GM13976 (cell line): ENCODE measurements at places on chromosomes 16 and 17.

GRCh38 chr17:73293480-73293911 lies 18.3 kb downstream of the CDC42EP4 start:
- DNase-seq, result no peak

DNA sequence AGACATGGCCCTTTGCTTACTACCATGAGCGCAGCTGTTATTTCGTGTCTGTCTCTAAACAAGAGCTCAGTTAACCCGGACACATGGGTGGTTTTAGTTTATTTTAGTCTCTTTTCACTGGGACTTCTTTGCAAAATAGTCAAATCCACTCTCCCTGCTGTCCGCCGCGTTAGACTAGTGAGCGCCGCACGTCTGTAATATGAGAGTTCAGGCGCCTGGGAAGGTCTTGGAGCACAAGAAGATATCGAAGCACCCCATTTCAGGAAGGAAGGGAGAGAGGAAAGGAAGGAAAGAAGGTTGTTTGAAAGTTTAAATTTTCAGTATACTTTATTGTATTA lies 111.0 kb upstream of the CHMP6 start:
- DNase-seq, result no peak

- no peak for DNase-seq
These were observed 104.1 kb downstream of the CDH13 start for GRCh38 chr16:82730901-82731300.

GRCh38 chr17:29051731-29052130 lies 8.8 kb downstream of the PIPOX start:
- no peak for DNase-seq

GRCh38 chr17:56785405-56785804 lies 48.3 kb downstream of the C17orf67 start:
- DNase-seq, result no peak

GRCh38 chr17:65544672-65545071 lies 16.8 kb downstream of the AXIN2 start:
- no peak for DNase-seq

DNA sequence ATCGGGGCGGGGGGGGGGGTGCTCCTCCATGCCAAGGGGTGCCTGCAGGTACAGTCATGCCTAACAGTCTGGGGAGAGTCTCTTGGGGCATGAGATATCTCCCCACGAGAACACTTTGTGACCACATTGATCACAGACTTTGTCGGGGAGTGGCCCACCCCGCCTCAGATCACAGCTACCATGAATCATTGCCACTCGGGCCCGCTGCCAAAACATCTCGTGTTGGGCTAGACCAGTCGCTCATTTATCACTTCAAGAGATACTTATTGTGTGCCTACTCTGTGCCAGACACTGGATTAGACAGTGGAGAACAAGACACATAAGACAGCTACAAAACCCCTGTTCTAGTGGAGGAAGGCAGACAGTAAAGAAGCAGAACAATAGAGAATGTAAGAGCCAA lies 72.6 kb downstream of the CLEC16A start:
- DNase-seq, result no peak

DNA sequence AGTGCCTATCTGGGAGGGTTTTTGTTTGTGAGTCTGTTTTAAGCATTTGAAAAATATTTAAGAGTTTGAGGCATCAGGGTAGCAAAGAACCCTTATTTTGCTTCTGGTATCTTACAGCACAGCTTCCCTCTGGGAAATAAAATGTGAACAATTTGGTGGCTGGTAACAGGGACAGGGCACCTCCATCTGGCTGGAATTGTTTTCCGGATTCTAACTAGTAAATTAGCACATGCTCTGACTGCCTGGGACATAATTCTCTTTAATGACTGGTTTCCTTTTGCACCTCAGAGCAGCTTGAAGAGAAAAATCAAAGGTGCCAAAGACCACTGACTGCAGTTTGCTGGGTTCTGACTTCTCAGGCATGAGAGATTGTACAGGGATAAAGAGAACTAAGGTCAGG lies 469.1 kb downstream of the GRIN2A start:
- no peak for DNase-seq

DNA sequence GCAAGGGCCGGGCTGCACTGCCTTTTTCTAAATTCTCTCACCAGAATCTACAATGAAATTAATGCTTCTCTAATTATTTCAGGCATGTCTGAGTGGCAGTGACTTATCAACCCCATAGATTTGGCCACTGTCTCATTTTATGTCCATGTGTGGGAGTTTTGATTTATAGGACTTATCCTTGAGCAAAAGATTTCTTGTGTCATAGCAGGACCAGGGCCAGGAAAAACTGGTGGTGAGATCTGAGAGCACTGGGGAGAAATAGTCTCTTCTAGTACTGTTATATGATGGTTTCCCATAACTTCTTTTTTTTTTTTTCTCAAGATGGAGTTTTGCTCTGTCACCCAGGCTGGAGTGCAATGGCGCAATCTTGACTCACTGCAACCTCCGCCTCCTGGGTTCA lies 1.5 kb upstream of the KRT23 start:
- DNase-seq, result no peak

GRCh38 chr16:2471653-2472487 lies 773 bp downstream of the NTN3 start:
- no peak for DNase-seq

DNA sequence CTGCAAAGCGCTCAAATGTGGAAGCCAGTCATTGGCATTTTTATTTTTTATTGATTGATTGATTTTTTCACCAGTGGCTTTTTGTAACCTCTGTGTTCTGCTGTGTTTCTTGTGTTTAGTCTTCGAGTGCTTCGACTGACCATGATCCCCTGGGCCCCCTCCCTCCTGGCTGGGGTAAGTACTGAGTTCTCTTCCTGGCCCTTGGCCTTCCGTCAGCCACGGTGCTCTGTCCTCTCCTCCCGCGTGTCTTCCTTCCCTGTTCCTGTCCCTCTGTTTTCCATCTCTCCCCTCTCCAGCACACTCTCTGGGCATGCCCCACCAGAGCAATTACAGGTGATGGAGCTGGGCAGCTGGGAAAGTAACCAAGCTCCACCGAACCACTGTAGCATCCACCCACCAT lies 25.8 kb upstream of the CLEC18A start:
- DNase-seq, result no peak

DNA sequence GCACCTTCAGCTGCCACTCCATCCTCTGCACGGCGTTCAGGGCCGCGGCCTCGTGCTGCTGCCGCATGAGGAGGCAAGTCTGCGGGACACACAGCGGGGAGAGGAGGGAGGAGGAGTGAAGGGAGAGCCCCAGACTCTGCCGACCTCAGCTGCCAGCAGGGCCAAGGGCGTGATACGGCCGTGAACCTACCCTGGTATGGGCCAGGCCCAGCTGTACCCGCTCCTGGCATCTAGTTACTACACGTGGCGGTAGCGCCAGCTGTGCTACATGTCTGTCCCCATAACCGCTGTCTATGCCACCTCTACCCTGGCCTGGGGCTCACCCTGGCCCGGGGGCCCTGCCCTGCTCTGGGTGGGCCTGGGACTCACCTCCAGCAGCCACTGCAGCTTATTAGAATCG lies 51.1 kb downstream of the ZNF778 start:
- DNase-seq, result no peak

DNA sequence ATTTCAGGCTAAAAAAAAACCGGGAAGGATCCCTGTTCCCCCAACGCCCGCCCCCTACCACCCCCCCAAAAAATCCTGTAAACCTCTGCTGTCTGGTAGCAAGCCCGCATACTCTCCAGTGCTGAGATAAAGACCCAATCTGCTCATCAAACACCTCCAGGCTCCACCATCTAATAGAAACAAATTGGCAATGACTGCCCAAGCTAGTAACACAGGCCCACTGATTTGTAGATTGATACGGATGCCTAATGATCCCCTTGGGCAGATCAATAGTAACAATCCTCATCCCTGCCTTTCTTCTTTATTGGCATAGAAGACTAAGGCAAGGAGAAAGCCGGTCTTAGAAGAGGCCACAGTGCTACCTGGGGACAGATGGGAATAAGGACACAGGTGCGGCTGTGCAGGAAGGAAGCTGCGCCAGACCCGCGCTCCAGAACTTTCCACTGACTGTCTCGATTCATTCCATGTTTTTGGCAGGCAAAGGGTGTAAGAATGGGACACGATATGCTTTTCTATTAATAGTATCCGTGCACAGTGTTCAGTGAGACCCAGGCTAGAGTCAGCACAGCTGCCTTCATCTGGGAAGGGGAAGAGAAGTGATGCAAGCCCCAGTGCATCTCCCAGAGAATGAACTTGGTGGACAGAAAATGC lies 407.6 kb upstream of the PSMD7 start:
- no peak for DNase-seq

- DNase-seq, result no peak
These were observed 341.4 kb upstream of the PSMD7 start for GRCh38 chr16:73955255-73955654.

DNA sequence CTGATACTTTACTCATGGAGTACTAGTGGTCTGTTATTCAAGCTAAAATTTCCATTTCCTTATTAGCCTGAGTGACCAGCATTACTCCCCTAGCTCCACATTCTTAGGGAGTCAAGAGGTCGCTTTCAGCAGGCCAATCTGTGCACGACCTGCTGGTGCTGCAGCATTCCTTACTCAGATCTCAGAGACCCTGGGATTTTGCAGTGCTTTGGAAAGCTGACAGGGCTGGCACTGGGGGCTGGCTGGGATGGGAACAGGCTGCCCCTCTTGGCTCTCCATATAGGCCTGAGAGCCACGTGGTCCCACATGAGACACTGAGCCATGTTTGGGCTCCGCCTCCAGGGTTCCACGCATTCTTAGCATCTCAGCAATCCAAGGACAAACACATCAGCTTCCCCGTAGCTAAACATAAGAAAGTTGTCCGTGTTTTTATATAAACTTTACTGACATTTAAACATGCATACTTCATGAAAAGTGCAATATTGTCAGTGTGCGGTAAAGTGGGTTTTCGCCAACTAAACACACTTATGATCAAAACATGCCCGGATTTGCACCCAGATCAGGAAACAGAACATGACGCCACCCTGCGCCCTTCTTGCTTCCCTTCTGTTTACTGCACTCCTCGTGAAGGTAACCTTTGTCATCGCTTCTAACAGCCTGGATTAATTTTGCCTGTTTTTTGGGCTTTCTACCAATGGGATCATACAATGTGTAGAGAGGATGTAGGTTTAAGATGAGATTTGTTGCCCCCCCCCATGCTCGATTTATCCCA lies 254.5 kb upstream of the CACNG5 start:
- no peak for DNase-seq

DNA sequence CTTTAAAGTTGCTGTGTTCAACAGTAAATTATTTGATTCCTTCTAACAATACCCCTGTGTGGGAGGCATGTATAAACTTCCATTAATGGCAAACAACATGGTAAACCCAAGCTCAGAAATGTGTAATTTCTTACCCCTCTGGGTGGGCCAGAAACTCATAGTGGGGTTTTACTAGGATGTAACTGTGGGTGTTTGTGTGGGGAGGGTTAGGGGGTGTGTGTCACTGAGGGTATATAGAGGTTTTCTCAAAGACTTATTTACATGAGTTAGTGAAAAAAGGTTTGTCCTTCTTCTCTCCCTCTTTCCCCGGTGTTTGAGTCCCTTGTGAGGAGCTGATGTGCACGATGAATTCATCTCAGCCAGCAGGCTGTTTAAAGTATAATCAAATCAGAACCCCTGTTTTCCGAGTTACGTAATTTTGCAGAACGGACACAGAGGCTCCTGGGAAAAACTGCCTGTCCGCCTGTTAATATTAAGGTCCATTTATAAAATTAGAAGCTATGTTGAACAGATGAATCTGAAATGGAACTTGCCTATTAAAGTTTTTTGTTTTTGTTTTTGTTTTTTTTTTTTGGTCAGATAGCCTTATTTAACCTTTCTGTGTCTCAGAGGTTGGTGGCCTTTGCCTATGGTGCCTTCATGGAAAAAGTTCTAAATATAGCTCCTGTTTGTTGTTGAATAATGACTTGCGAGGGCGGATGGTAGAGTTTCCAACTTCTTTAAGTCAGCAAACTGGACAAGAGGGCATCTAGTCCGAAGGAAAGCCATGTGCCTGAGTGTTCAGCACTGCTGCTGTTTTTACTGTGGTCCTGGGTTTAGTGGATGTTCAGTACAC lies 73.3 kb downstream of the MSI2 start:
- DNase-seq, result no peak
